ENCODE measurements at places on chromosomes 16 and 17. TPM values are rescaled to one million over a fixed set of nuclear protein-coding genes. Genes with fewer than 3 reads are reported as not detected.

The ALKBH5 gene
- total RNA-seq = 86.7 TPM

The GRB7 gene
- total RNA-seq = 2.0 TPM

The SPATA32 gene
- 0.12 TPM for total RNA-seq

The GAS2L2 gene
- total RNA-seq = not detected

The OR1F1 gene
- not detected for total RNA-seq

GRCh38 chr16:83550183-83550569, 257.6 kb upstream of the HSBP1 start:
- no peaks in the 10 kb centered on the region for H3K36me3 ChIP-seq
- no peaks in the 10 kb centered on the region for H3K4me1 ChIP-seq
- no peak overlapping the region for H3K27ac ChIP-seq
- no peak for DNase-seq

GRCh38 chr17:37180376-37180775, 195.4 kb upstream of the C17orf78 start:
- DNase-seq = no peak
- H3K27me3 ChIP-seq = no peaks in the 10 kb centered on the region
- peaks cover 46% of the 10 kb centered on the region for H3K36me3 ChIP-seq
- H3K27ac ChIP-seq = no peak overlapping the region
- no peaks in the 10 kb centered on the region for H3K4me1 ChIP-seq

DNA sequence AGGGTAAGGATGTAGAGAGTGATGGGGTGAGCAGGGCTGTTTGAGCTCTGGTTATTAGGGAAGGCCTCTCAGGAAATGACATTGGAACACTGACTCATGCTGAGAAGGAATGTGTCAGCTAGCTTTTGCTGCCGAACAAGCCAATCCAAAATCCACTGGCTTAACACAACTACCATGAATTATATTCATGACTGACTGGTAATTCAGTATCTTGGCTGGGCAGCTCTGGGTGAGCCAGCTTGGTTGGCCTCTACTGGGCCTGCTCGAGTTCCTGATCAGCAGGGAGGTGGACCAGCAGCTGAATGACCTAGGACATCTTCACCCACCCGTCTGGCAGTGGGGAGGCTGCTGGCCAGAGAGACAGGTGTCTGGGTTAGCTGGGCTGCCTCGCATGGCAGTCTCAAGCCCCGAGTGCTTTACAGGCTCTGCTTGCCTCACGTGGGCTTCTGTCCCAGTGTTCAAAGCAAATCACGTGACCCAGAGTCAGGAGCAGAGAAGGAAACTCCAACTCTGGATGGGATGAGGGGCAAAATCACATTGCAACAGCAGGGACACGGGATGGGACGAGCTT, 209.4 kb downstream of the KATNIP start:
- no peak for DNase-seq
- H3K4me1 ChIP-seq = no peaks in the 10 kb centered on the region
- H3K27me3 ChIP-seq = no peaks in the 10 kb centered on the region
- H3K4me3 ChIP-seq = no peak overlapping the region
- no peak overlapping the region for H3K27ac ChIP-seq

DNA sequence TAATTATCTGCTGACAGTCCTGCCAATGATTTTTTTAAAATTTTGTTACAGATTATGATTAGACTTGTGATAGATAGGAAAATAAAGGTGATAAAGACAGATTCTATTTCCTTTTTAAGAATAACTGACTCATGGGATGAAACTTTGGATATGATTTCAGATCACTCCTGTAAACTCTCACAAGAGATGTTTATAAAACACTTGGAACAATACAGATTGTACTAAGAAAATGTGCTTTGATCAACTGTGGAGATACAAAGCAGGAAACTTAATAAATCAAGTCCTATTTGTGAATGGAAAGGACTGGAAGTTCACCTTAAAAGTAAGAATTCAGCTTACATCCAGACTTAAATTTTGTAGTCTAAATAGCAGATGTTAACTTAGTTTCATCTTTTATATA, 21.4 kb downstream of the MRTFB start:
- no peak overlapping the region for H3K4me3 ChIP-seq
- H3K27me3 ChIP-seq = no peaks in the 10 kb centered on the region
- DNase-seq = no peak
- H3K36me3 ChIP-seq = peaks cover 11% of the 10 kb centered on the region

- H3K4me1 ChIP-seq = peaks cover 60% of the 10 kb centered on the region
- no peaks in the 10 kb centered on the region for H3K27me3 ChIP-seq
- H3K36me3 ChIP-seq = peaks cover 59% of the 10 kb centered on the region
- DNase-seq = peak; percentile 36
- H3K4me3 ChIP-seq = peak overlapping the region; percentile 86
These were observed 319.8 kb downstream of the SEC14L1 start for GRCh38 chr17:77460514-77461046.

DNA sequence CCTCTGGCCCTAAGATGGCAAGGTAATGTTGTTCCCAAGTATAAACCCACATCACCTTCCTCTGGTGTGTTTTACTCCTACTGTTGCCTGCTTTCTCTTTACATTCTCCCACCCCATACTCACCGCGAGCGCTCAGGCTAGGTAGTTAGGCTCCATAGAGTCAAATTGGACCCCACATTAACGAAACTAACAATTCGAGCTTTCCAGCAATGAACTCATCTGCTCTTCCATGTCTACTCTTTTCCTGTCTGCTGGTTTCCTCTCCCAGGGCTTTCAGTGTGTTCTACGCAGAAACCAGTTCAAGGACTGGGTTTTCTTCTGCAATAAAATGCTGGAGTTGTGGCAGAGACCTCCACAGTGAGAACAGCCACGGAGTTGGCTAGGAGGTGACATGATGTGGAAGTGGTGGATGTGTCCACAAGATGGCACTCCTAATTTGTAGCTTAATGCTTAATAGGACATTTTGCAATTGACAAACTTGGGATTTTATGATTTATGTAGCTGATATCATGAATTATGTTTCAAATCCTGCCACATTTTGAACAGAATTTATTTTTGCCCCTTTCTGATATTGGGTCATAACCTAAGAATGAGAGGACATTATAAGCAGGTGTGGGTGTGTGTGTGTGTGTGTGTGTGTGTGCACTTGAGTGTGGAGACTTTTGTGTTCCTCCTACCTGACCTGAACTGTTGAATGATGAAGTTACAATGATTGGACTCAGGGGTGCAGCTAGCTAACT, 2.2 kb upstream of the UQCRC2 start:
- H3K4me1 ChIP-seq = peaks cover 53% of the 10 kb centered on the region
- peak; percentile 43 for DNase-seq
- peak overlapping the region; percentile 50 for H3K4me3 ChIP-seq
- peak overlapping the region; percentile 85 for H3K27ac ChIP-seq

- no peak overlapping the region for H3K27ac ChIP-seq
- no peaks in the 10 kb centered on the region for H3K36me3 ChIP-seq
- DNase-seq = no peak
- no peak overlapping the region for H3K4me3 ChIP-seq
- H3K27me3 ChIP-seq = peaks cover 12% of the 10 kb centered on the region
These were observed 17.4 kb downstream of the WNT9B start for GRCh38 chr17:46868689-46869187.

- H3K4me3 ChIP-seq = no peak overlapping the region
- H3K36me3 ChIP-seq = no peaks in the 10 kb centered on the region
- H3K27me3 ChIP-seq = no peaks in the 10 kb centered on the region
These were observed 36.2 kb downstream of the YPEL2 start for GRCh38 chr17:59367657-59368045.

DNA sequence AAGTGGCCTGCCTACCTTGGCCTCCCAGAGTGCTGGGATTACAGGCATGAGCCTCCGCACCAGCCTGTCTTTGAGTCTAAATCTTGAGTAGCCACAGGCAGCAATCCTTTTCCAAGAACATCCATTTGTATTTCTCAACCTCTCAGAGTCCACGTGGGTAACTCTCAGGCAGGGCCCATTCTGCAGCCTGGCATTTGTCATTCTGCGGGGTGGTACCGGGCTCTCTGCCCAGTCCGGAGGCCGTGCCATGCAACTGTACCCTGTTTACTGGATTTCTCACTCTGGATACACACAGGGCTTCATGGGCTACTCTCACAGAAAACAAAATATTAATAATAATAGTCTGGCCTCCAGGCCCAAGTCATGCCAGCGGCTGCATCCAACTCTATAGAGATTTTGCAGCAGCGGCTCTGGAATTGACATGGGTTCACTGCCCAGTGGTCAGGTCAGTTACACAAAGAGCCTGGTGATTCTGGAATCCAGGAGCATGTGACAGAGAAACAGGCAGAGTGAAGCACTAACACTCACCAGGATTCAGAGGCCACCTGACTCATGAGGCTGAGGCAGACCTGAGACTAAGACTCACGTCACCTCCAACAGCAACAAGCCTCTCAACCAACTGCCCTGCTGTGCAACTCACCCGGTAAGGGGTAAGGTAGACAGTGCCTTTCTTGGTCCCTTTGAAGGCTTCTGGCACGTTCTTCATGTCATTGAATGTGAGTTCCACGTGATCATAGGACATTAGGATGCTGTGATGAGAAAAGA, 4.0 kb downstream of the WBP2 start:
- H3K36me3 ChIP-seq = peaks cover 7% of the 10 kb centered on the region
- H3K4me1 ChIP-seq = peaks cover 21% of the 10 kb centered on the region
- no peak for DNase-seq
- H3K27me3 ChIP-seq = no peaks in the 10 kb centered on the region
- no peak overlapping the region for H3K27ac ChIP-seq

- no peaks in the 10 kb centered on the region for H3K36me3 ChIP-seq
- no peak overlapping the region for H3K4me3 ChIP-seq
- H3K4me1 ChIP-seq = no peaks in the 10 kb centered on the region
- no peak overlapping the region for H3K27ac ChIP-seq
- H3K27me3 ChIP-seq = peaks cover 15% of the 10 kb centered on the region
- no peak for DNase-seq
These were observed 5.7 kb upstream of the CD300LG start for GRCh38 chr17:43841282-43841681.

DNA sequence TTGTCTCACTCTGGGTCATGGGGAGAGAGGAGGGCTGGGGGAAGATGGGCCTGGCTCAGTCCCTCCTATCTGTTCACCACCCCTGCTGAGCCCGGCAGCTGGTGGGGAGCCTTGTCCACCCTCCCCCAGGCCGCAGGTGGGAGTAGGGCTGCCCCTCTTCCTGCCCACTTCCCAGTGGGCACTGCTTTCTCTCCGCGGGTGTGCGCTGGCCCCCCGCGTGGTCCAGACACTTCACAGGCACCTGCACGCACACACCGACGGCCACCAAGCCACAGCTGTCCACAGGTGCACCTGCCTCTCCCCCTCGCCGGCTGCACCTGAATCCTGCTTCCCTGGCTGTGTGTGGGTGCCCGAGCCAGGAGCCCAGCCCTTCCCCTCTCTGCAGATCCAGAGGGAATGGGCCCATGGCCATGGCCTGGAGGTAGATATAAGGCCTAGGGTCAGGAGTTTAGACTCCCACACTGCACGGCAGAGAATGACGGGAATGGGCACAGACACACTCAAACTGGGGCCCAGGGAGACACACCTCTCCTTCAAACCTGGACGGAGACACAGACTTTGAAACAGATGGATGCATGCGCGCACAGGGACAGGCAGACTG, 2.0 kb downstream of the NHERF2 start:
- H3K27ac ChIP-seq = no peak overlapping the region
- peaks cover 4% of the 10 kb centered on the region for H3K27me3 ChIP-seq
- peaks cover 12% of the 10 kb centered on the region for H3K4me1 ChIP-seq
- no peak for DNase-seq
- no peaks in the 10 kb centered on the region for H3K36me3 ChIP-seq

DNA sequence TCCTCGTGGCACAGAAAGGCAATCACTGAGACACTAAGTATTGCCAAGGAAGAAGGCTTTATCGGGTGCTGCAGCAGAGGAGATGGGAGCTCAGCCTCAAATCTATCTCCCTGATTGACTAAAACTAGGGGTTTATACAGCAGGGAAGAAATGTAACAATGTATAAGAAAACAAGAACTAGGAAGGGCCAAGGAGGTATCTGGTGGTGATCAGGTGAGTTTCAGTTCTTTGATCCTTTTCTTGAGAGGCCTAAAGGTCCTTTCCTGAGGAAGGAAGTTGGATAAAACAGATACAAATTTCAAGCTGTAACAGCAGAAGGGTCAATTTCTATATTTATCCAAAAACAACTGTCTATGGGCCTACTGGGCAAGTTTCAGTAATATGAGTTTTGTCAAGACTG, 212.4 kb downstream of the COPRS start:
- no peaks in the 10 kb centered on the region for H3K4me1 ChIP-seq
- H3K36me3 ChIP-seq = no peaks in the 10 kb centered on the region
- DNase-seq = no peak
- H3K27ac ChIP-seq = no peak overlapping the region
- H3K27me3 ChIP-seq = peaks cover 19% of the 10 kb centered on the region
- no peak overlapping the region for H3K4me3 ChIP-seq

- H3K4me1 ChIP-seq = no peaks in the 10 kb centered on the region
- H3K36me3 ChIP-seq = no peaks in the 10 kb centered on the region
- no peak overlapping the region for H3K4me3 ChIP-seq
- H3K27ac ChIP-seq = no peak overlapping the region
These were observed 19.5 kb downstream of the TEKT5 start for GRCh38 chr16:10675216-10675615.

DNA sequence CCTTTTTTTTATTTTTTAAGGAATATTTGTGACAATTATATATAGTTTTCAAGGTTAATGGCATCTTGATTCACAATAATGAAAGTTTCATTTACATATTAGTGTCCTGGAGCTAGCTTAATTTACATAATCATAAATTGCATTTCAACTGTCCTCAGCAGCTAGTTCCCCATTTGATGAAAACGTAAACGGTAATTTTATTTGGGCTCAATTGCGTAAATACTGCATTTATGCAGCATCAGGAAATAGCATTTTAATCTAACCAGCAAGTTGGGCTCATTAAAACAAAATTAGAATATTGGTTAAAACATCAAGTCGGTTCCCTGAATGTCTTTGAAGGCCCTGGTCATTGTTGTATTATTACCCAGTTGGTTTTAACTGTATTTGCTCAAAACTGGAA, 136.8 kb upstream of the CDH5 start:
- H3K27ac ChIP-seq = no peak overlapping the region
- no peak overlapping the region for H3K4me3 ChIP-seq
- no peaks in the 10 kb centered on the region for H3K36me3 ChIP-seq
- H3K27me3 ChIP-seq = peaks cover 5% of the 10 kb centered on the region

DNA sequence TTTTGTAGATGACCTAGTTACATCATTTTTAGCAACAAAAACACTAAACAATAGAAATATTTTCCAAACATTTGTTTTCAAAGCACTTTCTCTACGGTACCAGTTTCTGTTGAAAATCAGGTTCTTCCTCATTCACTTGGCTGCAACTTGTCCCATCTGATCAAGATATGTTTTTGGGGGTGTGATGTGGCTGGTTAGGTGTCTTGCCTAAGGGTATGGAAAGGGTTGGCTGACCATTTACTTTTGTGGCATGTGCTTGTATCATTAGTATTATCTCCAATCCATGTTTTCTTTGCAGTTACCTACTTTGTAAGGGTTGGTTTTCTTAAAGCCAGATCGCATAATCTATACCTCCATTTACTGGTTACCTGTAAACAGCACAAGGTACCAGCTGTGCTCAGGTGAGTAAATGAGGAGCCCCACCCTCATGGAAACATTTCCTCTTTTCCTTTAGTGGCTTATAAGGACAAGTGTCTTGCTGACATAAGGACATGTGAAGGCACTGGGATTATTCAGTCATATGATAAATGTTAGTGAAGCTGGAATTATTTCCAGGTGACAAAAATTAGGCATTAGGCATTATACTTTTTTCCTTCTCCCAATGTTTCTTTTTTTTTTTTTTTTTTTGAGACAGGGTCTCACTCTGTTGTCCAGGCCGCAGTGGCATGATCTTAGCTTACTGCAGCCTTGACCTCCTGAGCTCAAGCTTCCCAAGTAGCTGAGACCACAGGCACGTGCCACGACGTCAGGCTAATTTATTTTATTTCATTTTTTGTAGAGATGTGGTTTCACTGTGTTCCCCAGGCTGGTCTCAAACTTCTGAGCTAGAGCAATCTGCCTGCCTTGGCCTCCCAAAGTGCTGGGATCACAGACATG, 162.0 kb downstream of the CCDC182 start:
- no peak overlapping the region for H3K4me3 ChIP-seq
- no peaks in the 10 kb centered on the region for H3K27me3 ChIP-seq
- peaks cover 2% of the 10 kb centered on the region for H3K36me3 ChIP-seq
- H3K4me1 ChIP-seq = peaks cover 2% of the 10 kb centered on the region
- no peak for DNase-seq

Data from activated naive CD4-positive, alpha-beta T cell treated with anti-CD3 and anti-CD28 coated beads for 36 hours (primary cell).